ENCODE measurements at places on chromosomes 4 and X.

DNA sequence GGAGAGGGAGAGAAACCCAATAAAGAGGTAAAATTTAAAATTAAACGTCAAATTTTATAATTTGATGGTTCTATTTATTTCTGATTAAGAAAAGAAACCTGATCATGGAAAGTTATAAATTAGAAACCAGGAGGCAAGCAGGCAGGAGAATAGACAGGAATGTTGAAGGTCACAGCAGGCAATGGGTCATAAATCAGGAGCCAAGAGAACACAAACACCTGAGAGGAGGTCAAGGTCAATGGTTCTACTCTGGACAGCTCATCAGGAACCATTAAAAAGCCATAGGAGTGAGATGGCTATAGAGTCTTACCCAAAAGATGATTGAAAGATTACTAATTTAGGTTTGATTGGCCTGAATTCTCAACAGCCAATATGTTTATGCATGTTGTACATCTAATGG lies 126.9 kb upstream of the HCCS start:
- no peak for DNase-seq

- no peak for DNase-seq
Observed at GRCh38 chrX:16558489-16558888, 91.5 kb upstream of the S100G start.

GRCh38 chrX:132218100-132218812 lies 991 bp downstream of the RAP2C start:
- DNase-seq = peak; percentile 77

GRCh38 chrX:56783450-56783831 lies 54.4 kb downstream of the NBDY start:
- no peak for DNase-seq

GRCh38 chr4:106601519-106601918 lies 232.9 kb upstream of the GIMD1 start:
- DNase-seq = no peak

DNA sequence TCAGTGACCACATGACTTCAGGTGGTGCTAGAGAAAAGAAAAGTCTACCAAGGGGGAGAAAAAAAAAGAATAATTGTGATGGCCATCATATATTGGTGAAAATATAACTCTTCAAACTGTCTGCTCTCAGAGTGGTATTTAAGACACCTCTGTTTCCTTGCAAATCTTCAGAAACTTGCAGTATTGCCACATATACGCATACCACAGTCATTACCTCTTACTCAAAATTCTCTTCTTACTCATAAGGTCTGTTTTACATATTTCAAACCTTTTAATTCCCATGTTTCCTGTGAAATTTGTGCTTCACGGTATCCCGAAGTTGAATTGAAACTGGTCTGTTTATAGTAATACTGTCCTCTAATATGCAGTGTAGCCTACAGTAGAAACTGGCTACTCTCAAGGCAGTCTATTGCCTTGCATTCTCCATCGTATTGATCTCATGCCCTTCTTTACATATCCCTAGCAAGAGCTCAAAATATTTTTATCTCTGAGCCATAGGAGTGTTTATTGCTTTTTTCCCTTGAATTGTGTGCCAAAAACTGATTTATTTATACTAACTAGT lies 34.7 kb upstream of the LHFPL1 start:
- DNase-seq = no peak

DNA sequence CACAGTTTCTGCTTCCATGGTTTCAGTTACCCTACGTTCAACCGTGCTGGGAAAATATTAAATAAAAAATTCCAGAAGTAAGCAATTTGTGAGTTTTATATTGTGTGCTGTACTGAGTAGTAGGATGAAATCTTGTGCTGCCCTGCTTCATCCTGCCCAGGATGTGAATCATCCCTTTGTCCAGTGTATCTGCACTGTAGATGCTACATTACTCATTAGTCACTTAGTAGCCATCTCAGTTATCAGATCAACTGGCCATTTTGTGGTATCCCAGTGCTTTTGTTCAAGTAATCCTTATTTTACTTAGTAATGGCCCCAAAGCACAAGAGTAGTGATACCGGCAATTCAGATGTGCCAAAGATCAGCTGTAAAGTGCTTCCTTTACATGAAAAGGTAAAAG lies 97.9 kb downstream of the COX18 start:
- no peak for DNase-seq

DNA sequence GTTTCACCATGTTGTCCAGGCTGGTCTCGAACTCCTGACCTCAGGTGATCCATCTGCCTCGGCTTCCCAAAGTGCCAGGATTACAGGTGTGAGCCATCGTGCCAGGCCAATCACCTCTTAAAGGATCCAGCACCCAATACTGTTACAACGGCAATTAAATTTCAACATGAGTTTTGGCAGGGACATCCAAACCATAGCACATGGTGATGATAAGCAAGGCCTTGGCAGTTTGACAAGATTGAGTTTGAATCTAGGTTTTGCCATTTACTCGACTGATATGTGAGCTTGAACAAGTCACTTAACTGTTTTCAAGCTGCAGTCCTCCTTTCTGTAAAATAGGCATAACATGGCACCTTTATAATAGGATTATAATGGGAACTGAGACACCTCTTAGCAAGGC lies 84.1 kb downstream of the GPR82 start:
- DNase-seq = no peak

DNA sequence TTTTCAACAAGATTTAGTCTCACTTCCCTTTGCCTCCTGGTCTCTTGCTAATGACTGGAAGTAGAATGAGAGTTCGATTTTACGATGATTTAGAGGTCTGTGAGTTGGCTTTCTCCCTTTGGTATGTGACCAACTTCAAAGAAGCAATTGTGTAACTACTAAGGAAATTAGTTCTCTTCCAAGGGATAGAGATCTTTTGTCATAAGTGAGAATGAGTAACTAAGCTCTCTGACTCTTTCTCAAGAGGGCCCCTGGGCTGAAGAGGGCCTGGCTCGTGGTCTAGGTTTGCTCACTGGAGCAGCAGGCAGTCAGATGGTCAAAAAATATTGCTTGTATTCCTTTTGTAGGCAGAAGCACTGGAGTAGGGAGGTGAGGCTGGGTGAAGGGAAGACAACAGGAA lies 176.3 kb downstream of the ENOX2 start:
- no peak for DNase-seq

GRCh38 chr4:73891739-73892405 lies 22.7 kb downstream of the CXCL1 start:
- DNase-seq = no peak

DNA sequence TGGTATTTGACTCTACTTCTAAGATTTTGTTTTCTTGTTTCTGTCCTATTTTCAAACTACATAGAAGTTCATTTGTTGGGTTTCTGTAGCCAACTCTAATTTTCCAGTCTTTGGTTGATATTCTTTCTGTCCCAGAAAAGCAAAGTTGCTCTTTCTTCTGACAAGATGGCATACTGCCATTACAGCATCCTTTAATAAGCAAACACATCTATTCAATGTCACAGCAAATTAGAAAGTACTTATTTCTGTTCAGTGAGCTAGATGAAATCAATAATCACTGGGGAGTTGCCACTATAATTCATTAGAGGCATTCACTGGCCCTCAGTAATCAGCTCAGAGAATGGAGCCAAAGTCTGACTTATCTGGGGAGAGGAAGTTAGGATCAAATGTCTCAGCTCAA lies 1258.0 kb upstream of the IGFBP7 start:
- DNase-seq = no peak

DNA sequence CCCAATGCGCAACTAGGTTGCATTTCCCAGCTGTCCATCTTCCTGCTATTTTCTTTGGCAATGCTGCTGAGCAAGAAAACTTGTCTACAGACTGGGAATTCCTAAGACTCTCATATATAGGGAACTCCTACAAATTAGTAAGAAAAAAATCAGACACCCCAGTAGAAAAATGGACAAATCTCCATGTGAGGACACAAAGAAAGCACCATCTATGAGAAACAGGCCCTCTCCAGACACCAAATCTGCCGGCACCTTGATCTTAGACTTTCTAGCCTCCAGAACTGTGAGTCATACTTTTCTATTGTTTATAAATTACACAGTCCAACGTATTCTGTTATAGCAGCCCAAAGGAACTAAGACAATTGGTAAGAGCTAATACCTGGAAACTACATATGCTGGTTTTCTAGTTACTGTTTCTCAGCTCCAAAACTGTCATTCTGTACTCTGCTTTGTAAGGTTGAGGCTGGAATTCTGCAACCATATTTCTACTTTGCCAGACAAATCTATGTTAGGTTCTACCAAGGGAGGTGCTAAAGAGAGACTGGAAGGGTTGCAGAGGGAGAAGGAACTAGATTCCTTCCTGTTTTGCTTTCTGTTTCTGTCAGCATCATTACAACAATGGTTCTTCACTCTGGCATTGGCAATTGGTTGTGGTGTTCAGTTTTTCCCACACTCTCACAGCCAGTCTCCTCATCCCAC lies 35.7 kb upstream of the FAM241A start:
- no peak for DNase-seq

- no peak for DNase-seq
Observed at GRCh38 chrX:11261260-11261659, 32.0 kb upstream of the AMELX start.

GRCh38 chrX:7115557-7115956 lies 32.0 kb upstream of the STS start:
- DNase-seq = no peak

- no peak for DNase-seq
Observed at GRCh38 chrX:42978655-42979379, 200.9 kb upstream of the PPP1R2C start.

DNA sequence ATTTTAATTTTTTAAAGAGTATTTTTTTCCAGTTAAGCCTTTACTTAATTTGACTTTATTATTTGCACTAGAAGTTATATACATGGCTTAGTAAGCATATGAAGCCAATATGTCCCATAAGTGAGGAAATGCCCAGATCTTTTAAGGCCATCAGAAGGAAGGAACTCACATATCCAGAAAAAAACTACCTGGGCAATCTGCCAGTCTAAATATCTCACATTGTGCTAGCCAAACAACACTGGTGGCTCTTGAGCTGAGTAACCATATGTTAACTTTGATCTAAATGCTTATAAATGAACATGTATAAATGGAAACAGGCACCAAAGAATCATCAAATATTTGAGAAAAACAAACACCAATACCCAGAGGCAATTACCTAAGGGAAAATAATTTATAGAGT lies 138.6 kb upstream of the APOOL start:
- no peak for DNase-seq

- DNase-seq = no peak
Observed at GRCh38 chr4:47855350-47855749, 17.5 kb upstream of the CORIN start.

GRCh38 chr4:186726426-186727168 lies 2.9 kb upstream of the FAT1 start:
- no peak for DNase-seq

GRCh38 chr4:1395941-1396805 lies 10.1 kb downstream of the NKX1-1 start:
- DNase-seq = no peak

DNA sequence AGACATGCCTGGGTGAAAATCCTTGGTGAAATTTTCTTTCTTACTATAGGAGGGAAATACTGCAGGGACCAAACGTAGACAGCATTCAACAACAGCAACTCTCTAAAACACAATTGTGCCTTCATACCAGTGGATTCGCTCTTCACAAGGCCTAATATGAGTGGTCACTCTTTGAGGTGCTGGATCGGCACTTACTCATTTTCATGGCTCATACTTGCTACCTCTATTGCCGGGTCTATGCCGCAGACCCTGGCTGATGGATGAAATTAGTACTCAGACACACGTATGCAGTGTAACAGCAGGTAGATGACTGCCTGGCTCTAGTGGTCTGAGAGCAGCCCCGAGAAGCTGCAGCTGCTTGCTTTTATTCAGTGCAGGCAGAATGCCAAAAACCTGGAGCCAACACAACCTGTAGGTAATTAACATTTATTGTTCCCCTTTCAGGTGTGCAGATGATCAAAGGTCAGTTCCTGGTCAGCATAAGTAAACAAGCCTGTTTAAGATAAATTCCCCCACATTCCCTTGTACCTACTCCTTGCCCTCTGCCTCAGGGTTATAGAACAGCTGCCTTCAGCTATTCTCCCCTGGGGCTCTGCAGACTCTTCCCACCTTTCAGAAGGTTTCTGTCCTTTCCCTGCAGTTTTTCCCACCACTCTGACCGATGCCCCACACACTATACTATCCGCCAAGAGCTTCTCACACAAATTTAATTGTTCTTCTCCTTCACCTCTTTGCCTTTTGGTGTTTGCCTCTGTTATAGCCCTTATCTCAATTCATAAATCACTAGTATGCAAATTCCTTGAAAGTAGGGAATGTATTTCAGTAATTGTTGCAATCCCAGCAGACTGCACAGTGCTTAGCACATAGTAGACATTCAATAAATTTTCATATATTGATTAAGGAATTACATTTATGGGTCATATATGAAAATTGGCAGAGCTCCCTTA lies 210.0 kb downstream of the SPANXN3 start:
- no peak for DNase-seq

DNA sequence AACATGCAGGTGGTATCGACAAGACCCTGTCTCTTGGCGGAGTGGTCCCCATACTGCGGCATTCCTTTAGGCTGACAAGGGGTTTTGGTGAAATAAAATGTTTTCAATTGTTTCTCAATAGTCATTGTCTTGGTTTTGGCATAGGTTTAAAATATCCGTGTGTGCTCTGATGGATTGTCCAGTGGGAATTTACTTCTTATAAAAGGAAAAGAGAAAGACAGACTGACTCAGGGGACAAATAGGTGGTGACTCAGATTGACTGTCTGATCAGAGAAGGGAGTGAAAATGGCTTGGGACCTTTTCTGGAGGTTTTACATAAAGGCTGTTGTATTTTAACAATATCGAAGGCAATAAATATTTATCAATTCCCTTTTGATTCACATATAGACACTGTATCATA lies 129.8 kb downstream of the SORBS2 start:
- no peak for DNase-seq

- DNase-seq = no peak
Observed at GRCh38 chr4:19739101-19739651, 512.5 kb upstream of the SLIT2 start.

- DNase-seq = no peak
Observed at GRCh38 chrX:11724122-11725017, 33.7 kb upstream of the MSL3 start.

DNA sequence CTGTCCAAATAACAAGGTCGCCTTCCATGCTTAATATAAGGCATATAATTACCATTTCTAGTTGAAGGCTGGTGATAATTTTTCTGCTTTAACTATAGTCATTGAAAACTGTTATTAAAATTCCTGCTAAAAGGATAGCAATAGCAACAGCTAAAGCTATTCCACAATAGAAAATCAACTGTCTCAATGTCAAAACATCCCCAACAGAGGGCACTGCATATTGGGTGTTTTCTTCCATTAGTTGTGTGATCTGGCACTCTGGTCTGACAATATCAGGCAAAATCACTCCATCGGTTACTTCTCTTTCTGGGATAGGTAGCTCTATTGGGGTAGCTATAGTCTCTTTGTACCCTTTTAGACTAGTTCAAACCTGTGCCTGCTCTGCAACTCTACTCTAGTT lies 53.5 kb downstream of the TMPRSS11F start:
- no peak for DNase-seq
